ENCODE measurements at places on chromosomes 1 and 21. TPM values are rescaled to one million over a fixed set of nuclear protein-coding genes. Genes with fewer than 3 reads are reported as not detected.

The OR2T11 gene
- total RNA-seq: not detected

The IGFN1 gene
- under 0.01 TPM for total RNA-seq

The SERBP1 gene
- 108 TPM for total RNA-seq

The WLS gene
- total RNA-seq: 66.1 TPM

The PRR9 gene
- total RNA-seq: not detected

Data from fibroblast of villous mesenchyme (primary cell).